ENCODE measurements at places on chromosomes 4 and X.

DNA sequence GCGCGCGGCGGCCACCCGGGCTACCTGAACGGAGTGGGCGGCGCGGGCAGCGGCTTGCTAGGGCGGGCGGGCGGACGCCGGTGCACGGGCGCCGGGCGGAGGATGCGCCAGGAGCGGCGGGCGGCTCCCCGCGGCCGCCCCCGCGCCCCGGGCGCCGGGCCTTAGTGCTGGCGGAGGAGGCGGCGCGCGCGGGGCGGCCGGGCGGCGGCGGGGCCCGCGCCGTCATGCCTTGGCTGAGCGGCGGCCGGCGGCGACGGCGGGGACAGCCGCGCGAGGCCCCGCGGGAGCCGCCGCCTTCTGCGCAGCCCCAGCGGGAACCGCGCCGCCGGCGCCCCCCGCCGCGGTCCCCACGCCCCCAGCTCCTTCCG, 48.2 kb downstream of the CLDN34 start:
- DNase-seq: no peak

- DNase-seq: no peak
These were observed 81.2 kb downstream of the KLF8 start for GRCh38 chrX:56313308-56313707.

GRCh38 chr4:55762819-55763218, 56.8 kb upstream of the EXOC1L start:
- no peak for DNase-seq

DNA sequence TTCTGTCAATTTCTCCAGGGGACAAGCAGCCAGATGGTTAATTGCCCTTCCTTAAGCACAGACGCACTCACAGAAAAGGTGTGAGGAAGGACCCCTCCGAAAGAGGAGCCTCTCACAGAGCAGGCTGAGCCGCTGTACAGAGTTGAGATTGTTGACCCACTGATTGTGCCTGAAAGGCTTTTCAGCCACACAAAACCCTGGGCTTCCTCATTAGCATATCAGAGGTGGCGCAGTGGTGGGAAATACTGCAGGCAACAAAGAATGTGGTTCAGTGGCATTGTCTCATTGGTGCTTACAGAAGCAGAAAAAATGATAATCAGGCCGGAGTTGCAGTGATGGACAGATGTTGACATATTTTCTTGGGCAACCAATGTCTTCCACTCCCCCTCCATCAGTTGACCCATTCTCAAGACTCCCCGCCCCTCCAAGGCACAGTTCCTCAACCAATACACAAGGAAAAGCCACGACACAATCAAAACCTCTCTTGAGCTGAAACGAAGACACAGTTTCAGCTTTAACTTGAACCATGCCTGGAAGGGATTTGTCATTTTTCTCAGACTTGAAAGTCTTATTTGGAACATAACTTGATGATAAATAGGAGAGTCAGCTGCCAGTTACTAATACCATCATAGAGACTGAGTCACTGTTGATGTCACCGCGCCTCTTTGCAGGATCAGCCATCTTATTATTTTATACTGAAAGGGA, 53.1 kb downstream of the ATXN3L start:
- no peak for DNase-seq

GRCh38 chrX:47186096-47186740, 7.4 kb upstream of the UBA1 start:
- DNase-seq: no peak

GRCh38 chr4:183636923-183637322, 22.1 kb downstream of the RWDD4 start:
- no peak for DNase-seq

DNA sequence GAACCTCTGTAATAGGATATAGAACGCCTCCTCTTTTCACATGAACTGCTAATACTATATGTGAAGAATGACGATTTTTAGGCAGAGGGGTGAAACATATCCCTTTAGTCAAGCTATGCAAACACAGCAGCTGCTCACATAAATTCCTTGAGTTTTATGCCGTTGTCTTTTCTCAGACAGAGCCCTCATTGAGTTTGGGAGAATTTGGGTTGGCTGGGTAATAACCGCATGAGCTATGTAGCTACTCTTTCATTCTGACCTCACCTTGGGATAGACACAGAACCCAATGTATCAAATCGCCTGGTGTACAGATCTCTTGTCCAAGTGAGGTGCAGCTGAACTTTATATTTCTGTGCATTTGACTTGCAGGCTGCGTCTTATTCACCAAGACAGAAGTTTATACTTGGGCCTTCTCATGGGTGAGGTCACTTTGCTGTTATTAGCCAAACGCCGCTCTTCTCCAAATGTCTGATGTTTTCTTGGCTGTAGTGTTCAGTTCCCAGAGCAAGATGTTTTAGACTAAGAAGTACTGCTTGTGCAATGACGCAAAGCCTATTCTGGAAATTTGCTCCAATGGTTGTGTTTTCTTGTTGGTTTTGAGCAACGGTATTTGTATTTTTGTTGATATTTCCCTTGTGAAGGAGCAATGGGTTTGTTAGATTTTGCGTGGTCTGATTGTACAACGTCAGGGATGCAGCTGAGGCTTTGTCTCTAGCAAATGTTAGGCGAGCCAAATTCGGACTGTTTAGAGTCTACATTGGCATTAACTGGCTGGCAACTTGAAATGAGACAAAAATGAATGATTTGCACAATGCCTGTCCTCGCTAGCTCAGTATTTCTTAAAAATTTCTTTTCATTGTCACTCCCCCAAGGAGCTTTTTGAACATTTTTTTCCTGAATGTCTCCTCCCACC, 11.2 kb upstream of the SPARCL1 start:
- no peak for DNase-seq

GRCh38 chrX:134074151-134074550, 88.8 kb upstream of the GPC3 start:
- DNase-seq: no peak

GRCh38 chr4:16852228-16852627, 46.2 kb downstream of the LDB2 start:
- DNase-seq: no peak

- DNase-seq: no peak
These were observed 224.1 kb upstream of the GK2 start for GRCh38 chr4:79632114-79632513.

DNA sequence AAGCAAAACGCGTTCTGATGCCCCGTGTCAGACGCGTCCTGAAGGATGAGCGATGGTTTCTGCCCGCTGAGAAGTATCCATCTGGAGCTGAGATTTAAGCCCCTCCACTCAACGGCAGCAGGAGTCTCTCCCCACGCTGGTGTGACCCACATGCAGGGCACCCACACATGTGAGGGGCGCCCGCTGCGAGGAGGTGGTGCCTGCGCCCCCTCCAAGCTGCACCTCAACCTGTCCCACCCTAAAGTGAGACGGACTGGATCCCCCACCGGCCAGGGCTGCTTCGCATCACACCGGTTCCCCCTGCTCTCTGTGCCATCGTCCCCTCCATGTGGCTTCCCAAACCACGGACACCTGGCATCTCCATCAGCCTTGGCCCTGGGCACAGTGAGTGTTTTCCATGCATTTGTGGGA, 4.5 kb upstream of the PDE6B start:
- DNase-seq: no peak

GRCh38 chr4:3522651-3523050, 9.6 kb downstream of the LRPAP1 start:
- DNase-seq: no peak

DNA sequence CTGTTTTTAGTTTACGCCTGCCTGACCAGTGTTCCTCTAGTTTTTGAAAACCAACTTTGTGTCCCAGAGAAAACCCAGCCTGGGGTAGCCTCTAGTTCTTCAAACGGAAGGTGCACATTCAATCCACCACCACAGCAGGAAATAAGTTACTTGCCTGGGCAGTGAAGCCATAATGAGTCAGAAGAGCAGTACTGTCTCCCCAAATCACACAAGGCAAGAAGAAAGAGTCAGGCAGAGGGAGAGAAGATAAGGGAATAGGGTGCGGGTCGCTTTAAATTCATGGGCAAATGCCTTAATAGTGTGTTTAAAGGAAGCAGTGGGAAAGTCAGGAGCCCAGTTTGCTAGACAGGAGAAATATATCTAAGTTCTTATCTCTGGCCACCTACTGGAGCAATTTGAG, 333.8 kb upstream of the GRIA3 start:
- no peak for DNase-seq

GRCh38 chrX:38206542-38206941, 14.1 kb downstream of the SRPX start:
- DNase-seq: no peak

DNA sequence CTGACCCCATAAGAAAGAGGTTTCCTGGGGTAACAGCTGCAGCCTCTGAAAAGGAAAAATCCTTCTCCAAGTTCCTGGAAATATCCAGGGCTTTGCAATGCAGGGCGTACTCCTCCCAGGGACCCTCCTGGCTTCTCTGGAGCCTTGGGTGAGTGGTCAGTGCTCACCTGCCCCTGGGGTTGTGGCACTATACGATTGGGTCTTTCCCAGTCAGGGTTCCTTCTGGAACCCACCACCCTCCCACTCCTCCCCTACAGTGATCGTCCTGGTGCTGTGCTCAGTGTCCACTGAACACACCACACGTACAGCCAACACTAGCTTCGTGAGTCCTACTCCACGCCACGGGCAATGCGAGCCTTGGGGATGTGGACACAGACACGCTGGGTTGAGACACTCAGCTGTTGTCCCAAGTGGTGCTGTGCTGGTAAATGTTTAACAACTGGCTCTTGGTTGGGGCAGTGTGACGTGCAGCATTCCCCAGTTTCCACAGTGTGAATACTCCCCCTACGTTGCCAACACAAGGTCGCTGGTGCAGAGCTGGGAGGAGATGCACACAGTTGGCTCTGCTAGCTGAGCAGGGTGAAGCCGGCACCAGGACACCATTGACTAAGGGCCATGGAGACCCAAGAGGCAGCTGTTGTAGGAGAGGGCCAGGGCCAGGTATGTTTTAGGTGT, 65.4 kb downstream of the HTRA3 start:
- DNase-seq: no peak

DNA sequence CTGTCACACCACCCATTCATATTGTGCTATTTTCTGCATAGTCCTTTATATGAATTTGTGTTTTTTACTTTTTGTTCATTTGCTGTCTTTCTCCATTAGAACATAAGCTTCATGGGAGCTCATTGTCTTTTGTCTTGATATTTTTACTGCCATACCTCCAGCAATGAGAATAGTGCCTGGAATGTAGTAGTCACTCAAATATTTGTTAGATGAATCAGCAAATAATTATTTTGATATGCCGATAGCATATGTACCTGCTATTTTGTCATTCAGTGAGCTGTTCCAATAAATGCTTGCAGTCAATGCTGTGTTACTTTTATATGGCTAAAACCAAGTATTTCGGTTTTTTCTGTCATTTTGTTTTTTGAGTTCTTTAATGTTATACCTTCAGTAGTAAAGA, 43.5 kb upstream of the SLC25A31 start:
- DNase-seq: peak; percentile 16

GRCh38 chrX:72683631-72684030, 30.5 kb downstream of the PHKA1 start:
- no peak for DNase-seq

DNA sequence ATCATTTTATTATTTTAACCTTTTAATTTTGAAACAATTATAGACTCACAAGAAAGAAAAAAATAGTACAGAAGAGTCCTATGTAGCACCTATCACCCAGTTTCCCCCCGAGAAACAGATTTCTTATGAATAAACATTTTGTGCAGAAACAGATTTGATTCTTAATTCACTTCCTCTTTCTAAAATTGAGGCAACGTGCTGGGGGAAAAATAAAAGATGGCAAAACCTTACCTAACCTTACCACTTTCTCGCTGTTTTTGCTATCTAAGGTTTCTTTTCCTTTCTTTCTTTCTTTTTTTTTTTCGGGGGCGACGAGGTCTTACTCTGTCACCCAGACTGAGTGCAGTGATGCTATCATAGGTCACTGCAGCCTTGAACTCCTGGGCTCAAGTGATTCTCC, 4.3 kb upstream of the CLNK start:
- DNase-seq: no peak

DNA sequence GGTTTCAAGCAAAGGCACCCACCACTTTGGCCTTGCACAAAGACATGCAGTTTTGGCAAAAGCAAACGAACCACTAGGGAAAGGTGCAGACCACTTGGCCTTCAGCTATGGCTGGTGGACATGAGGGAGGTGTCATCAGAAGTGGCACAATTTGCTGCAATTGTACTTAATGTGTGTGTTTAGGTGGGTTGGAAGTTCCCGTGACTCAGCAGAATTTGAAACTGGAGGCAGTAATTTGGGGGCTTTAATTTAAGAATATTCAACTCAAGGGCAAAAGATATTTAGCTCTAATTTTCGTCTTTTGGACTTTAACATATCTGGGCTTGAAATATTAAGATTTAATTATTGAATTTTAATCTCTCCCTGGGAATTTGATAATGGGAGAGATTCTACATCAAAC, 115.6 kb upstream of the NOCT start:
- DNase-seq: no peak

DNA sequence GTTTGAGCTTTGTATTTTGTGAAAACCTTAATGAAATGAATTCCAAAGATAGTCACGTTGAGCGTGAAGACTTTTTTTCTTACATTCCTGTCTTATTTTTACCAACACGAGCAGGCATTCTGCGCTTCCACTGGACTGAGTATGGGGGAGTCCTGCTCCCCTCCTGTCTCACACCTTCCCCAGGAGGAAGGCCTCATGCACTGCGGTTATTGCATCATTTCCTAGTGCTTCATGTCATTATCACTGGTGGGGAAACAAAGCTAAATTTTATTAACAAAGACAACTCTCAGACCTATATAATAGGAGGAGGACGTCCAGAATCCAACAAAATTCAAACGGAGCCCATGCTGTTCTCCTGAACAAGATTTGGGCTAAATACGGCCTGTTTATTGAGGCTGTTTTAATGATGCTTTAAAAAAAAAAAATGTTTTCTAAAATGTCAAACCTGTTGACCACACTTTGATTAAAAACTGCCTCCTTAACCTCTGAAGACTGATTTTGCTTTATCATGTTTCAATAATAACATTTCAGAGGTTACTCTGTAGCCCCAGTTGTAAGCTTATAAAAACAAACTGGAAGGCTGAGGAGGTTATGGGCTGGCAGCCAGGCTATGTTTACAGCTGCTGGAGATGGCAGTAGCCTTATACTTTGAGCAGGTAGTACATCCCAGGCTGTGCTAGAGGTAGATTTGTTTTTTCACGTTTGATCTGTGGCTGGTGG, 118.0 kb downstream of the SOWAHB start:
- DNase-seq: no peak

GRCh38 chr4:74578329-74578728, 133.4 kb downstream of the AREG start:
- no peak for DNase-seq

DNA sequence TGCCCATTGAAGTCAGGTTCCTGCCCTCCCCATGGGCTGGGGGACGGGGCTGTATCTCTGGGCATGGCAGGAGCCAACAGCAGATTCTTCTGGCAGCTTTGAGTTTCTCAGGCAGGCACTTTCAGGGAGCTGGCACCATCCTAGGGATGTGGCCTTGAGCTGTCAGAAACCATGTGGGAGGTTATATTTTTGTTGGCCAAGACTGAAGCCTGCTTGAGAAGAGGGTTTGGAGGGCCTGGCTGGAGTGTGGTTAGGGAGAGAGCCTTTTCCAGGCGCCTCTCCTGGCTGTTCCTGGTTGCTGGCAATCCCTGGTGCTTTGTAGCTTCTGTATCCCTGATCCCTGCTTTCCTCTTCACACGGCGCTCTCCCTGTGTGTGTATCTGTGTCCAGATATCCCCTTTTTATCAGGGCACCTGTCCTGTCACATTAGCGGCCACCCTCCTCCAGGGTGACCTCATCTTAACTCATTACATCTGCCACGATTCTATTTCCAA, 30.6 kb upstream of the SORCS2 start:
- no peak for DNase-seq
